Eye (tissue), 1 donor: ENCODE measurements at places on chromosomes 1 and 21.

DNA sequence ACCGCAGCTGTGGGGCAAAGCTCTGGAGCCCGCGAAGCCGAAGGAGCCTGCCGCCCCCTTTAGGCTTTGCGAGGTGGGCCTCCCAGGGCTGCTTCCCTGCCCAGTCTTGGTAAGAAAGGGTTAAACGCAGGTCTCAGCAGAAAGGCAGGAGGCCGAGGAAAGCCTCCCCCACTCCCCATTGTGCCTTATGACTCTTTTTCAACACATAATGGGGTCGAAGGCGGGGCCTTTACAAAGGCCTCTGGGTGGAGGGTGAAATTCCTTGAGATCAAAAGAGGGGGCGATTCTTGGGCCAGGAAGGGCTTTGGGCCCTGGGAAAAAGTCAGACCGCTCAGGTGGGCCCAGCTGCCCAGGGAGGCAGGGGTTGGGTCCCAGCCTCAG is 880 bp downstream of the ALPL start:
- DNase-seq: peak; percentile 26

DNA sequence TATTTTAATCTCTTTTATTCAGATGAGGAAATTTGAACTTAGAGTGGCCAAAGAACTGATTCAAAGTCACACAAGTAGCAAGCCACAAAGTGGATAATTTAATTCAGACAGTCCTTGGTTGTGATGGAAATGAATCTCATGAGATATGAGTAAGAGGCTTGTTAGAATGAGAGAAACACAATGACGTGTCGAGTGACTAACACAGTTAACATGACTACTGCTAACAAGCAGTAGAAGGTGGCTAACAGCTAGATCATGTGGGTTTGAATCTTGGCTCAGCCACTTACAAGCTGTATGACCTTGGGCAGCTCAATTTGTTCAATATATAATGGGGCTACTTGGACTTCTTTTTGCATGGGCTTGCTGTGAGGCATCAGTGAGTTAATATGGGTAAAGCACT is 104.5 kb upstream of the LMO4 start:
- DNase-seq: no peak

GRCh38 chr1:77371396-77371795 is 89.6 kb downstream of the AK5 start:
- no peak for DNase-seq

GRCh38 chr1:110963691-110964454 is at the start of gene LRIF1:
Gene LRIF1 (minus strand): TSS chr1:110963922. CDS start chr1:110963688, 234 bp downstream.
- DNase-seq: peak; percentile 99
